Dermis microvascular lymphatic vessel endothelial cell (primary cell): ENCODE measurements at places on chromosomes 6 and 20.

GRCh38 chr6:41618598-41618997 is 19.7 kb upstream of the MDFI start:
- DNase-seq: no peak

DNA sequence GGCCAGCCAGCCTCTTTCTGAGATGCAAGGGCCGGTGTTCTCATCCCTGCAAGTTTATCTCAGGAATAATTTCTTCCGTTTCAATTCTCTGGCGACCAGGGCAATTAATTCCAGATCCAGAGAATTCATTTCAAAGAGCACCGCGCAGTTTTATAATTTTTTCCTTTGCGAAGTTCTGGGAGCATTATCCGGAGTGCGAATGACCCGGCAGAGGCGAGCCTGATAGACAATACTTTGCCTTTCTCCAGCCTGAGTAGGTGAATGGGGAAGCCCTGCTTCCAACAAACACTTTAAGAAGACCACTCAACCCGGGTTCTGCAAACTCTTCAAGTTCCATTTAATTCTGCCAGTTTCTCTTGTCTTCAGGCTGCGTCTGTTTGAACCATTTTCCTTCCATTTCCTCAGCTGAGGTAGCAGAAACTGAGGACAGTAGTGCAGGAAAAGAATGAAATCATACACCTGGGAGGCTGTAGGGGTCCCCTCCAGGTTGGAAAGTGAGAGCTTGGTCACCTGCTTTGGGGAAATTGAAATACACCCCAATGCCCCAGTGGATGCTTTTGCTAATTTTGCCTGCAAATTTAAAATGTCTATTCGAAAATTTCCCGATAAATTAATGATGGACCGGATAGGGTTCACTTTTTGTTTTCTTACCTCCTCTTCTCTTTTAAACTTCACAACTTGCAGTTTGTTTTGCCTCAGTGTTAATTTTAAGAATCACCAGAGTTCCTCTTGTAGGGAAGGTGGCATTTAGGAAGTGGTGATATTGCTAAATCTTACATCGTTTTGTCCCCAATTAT is 1.1 kb downstream of the VGLL2 start:
- no peak for DNase-seq

DNA sequence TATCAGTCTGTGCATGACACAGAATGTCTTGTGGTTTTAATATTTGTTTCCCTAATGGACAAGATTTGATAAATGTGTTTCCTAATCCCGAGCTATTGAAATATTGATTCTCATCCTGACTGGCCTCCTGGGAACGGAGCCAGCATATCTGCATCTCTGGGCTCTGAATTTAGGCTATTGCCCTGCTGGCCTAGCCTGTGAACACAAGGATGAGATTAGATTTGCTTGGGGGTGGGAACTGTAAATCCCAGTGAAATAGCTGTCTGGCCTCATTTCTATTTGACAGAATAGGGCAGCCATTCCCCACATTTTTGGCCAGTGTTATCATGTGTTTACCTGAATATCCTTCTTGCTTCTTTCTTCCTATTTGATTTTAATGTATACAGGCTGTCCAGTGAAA is 198.4 kb upstream of the SOX4 start:
- no peak for DNase-seq

DNA sequence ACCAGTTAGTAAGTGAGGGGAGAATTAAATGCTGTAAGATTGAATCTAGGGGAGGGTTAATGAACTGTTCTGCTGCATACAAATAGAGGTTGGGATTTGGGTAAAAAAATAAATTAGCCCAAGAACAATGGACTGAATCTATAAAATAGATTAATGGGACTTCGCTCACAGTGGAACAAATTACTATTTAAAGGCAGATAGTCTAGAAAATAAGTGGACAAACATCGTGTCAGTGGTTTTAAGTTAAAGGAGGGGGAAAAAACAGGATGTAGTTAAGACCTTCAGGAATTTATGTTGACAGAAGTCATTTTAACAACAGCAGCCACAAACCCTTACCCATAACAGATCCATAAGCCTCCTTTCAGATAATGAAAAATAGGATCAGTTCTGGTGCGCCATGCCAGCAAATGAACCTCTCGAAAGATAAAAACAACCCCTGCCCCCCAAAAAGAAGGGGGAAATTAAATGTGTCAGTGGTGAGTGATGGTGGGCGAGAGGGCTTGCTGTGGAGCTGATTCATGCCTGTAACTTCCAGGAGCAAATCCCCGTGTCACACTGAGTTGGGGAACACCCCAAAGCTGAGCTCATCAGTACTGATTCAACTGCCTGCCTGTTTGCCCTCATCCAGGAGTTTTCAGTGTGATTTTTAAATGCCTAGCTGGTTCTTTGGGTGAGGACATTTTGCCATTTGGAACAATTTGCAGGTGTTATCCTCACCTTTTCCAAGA is 86.8 kb downstream of the PPP1R14C start:
- DNase-seq: no peak

DNA sequence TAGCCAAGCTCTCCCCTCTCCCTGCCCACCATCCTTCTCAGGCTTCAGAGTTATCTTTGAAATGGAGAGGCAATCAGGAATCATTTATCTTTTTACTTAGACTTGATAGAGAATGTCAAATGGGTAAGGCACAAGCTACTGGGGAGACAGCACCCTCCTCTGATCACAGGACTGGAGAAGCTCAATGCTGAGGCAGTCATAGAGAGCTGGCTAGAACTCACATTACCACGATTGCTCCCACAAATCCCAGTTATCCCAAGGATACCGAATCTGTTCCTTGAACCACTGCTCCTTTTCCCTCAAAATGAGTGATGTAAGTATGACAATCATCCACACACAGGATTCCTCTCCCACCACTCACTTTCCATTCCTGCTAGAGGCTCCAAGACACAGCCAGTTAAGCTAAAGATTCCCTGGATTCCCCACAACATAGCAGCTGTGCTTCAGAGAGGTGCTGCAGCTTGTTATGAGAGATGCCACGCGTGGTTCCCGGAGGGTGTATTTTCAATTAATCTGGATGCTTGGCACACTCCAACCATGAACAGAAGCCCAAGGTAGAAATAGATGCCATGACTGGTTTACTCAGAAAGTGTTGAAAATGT is 96.2 kb upstream of the VGLL2 start:
- no peak for DNase-seq
